ENCODE measurements at places on chromosomes 6 and 20.

GRCh38 chr20:36322131-36322530, 16.0 kb downstream of the DLGAP4 start:
- no peak for DNase-seq

GRCh38 chr20:57652606-57653545, 32.6 kb upstream of the ZBP1 start:
- no peak for DNase-seq

GRCh38 chr6:148799647-148800046, 52.8 kb downstream of the UST start:
- DNase-seq, result no peak

DNA sequence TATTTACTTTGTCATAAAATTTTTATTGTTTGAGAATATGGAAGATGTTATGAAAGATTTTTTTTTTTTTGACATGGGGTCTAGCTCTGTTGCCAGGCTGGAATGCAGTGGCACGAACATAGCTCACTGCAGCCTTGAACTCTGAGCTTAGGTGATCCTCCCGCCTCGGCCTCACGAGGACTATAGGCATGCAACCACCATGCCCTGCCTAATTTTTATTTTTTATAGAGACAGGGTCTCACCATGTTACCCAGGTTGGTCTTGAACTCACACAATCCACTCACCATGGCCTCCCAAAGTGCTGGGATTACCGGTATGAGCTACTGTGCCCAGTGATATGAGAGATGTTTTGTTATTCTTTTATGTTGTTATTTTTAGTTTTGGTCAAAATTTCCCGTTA, 295.8 kb downstream of the TBC1D7 start:
- no peak for DNase-seq

- no peak for DNase-seq
These were observed 301.2 kb downstream of the CDKAL1 start for GRCh38 chr6:20835315-20836010.

DNA sequence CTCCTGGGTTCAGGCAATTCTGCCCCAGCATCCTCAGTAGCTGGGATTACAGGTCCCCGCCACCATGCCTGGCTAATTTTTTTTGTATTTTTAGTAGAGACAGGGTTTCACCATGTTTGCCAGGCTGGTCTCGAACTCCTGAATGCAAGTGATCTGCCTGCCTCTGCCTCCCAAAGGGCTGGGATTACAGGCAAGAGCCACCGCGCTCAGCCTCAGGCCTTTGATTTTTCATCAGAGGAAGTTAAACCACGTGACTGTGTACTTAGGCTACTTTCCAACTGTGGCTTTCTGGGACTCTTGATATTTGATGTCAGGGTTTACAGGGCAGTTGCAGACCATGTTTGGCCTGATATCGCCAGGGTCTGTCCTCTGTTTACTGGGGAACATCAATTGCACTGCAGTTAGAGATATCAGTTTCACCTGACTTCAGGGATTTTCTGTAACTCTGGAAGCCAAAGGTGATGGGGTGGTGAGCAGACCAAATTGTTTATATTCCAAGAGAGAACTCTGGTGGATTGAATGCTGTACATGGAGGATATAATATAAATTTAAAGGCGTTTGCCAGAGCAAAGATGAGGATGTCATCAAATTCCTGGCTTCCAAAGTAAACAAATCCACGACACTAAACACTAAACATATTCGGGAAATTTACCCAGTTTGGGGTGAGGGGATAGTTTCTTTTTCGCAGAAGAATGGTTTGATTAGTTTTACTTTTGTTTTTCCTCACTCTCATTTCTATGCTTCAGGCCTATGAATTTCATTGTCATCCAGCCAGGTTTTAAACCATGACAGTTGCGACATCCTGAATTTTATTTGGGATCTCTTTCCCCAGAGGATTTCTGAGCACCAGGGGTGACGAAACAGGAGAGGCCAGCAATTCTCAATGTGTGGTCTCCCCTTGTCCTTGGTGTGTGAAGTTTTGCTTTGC, 4.2 kb downstream of the PSMF1 start:
- no peak for DNase-seq

GRCh38 chr6:121652223-121652622, 216.8 kb downstream of the GJA1 start:
- DNase-seq, result no peak

GRCh38 chr6:154981079-154981870, 13.8 kb upstream of the TIAM2 start:
- no peak for DNase-seq

DNA sequence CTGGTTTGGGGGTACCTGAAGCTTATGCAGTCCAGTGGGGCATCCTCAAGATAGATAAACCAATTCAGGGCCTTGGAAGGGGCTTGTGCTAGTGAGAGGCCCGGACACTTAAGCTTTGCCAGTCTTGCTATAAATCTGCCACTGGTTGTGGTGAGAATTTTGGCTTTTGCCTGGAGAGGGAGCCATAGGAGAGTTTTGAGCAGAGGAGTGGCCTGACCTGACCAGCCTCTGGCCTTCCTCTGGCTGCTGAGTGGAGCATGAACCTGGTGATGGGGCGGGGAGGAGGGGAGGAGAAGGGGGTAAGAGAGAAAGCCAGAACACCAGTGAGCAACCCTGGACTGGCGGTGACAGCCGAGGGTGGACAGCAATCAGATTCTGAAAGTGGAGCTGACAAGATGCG, 7.1 kb downstream of the TMEM74B start:
- no peak for DNase-seq

All from stimulated activated CD8-positive, alpha-beta memory T cell treated with anti-CD3 and anti-CD28 coated beads, Interleukin-15, amount 100 ng/mL, for 1 hour (primary cell).